ENCODE measurements at places on chromosomes 3 and 15.
A peak's percentile ranks its signal among the peaks of the same experiment; 100 is the strongest.

DNA sequence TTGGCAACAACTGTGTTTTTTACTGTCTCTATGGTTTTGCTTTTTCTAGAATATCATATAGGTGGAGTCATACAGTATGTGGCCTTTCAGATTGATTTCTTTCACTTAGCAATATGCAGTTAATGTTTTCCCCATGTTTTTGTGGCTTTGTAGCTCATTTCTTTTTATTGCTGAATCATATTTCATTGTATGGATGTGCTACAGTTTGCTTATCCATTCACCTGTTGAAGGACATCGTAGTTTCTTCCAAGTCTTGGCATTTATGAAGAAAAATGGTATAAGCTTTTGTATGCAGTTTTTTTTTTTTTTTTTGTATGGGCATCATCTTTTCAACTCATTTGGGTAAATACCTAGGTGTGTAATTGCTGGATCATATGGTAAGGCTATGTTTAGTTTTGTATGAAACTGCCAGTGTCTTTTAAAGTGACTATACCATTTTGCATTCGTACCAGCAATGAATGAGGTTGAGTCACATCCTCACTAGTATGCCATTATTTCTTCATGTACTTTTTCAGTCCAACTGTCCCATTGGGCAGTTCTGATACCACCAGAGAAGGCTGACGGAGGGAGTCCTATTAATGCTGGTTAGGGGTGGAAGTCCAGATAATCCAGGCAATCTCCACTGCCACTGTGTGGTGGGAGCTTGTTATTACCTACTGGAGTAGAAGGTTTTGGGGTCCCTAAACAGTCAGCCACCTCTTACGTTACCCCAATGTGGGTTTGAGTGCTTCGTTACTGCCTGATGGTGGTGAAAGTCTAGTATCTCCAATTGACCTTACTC, 210.5 kb downstream of the DOCK3 start:
- DNase-seq = no peak

DNA sequence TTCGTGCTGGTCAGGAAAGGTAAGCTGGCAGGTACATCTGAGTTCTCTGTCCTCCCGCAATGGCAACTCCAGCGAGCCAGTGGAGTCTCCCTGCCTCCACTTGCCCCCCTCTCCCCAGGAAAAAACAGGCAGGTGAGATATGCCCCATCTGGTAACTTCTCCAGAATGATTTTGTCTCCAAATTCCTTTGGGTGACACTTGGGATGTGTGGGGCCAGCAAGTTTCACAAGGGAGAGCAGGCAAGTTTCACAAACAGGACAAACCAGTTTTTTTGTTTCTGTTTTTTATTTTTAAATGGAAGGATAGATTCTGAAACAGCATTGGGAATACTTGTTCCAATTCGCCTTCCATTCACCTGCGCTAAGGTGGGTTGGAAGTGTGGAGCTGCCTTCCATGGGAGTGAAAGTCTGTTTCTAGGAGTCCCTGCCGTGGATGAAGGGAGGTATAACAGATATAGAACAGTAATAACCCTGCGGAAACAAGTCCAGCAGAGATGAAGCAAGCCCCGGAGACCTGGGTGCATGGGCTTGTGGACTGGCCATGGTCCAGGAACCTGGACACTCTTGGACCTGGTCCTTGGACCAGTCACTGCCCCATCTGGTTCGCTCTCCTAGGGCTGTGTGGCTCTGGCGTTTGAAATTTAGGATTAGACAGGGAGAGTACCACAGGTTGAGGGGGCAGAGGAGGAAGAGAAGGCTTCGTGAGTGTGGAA, 22.9 kb upstream of the KIF23 start:
- DNase-seq = no peak

DNA sequence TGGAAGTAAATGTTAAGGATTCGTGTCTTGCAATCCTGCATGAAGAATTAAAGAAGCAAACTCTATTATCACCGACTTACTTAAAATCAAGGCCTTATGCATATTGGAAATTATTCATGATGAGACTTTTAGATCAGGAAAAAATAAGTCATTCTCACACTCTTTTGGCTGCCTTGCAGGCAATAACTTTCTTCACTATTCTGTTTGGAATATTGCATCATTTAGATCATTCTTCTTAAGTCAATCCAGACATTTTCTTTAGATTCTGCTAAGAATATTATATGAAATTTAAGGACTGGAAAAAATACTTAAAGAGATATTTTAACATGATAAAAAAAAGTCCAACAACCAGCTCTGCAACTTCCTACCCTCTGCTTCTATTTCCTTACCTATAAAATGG, 245.4 kb downstream of the LRRN1 start:
- DNase-seq = no peak

DNA sequence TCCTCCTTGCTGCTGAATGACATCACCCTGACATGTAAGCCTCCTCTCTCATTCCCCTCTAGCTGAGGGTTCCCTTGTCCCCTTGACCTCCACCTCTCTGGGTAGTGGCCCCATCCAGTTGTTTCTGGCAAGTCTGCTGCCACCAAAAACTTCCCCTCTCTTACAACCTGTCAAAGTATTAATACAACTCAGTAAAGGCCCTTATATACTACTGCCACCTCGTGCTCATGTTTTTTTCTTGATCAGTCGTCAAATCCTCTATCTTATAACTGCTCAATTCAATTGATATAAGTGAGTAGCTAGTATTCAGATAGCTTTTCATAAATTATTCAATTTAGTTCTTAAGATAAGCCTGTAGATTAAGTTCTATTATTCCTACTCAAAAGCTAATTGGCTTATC, 249.6 kb downstream of the MBNL1 start:
- no peak for DNase-seq

GRCh38 chr3:13863382-13863952, 16.4 kb downstream of the WNT7A start:
- no peak for DNase-seq

DNA sequence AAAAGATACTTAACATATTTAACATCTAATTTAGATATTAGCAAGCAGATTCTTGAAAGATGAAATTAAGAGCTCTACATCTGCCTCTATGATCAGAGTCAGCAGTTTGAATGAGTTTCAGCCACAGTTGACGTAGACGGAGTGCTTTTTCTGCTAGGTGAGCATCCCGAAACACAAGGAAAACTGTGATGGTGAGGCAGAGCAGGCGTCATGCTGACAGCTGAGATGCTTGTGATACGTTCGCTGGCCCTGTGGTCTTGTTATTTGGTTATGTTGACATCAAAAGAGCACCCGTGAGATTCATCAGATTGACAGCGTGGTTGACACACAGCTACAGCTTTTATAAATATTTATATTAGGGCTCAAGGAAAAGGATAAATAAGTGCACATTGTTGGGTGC, 19.6 kb upstream of the GOLGA8B start:
- DNase-seq = no peak

DNA sequence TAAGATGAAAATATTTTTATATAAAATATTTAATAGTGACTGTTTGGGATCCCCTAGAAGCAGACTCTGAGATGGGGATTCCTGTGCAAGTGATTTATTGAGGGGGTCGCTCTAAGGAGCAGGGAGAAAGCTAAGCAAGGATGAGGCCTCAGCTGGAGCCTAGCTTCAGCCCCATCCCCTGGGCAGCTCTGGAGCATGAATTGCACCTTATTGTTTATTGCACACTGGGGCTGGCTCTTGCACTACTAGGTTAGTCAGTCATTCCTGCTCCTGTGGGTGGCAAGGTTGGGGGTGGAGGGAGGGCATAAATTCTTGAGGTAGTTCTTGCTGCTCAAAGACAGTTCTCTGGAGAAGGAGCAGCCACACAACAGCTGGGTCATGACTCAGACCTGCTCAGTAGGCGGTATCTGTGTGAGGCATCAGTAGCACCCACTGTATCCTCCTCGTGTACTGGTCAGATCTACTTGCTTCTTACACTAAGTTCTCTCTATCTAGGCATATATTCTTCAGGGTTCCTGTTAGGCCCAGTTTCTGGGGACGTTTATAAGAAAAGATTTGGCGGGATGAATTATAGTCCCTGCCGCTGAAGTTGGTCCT, 27.2 kb upstream of the TNFSF10 start:
- DNase-seq = peak; percentile 61

DNA sequence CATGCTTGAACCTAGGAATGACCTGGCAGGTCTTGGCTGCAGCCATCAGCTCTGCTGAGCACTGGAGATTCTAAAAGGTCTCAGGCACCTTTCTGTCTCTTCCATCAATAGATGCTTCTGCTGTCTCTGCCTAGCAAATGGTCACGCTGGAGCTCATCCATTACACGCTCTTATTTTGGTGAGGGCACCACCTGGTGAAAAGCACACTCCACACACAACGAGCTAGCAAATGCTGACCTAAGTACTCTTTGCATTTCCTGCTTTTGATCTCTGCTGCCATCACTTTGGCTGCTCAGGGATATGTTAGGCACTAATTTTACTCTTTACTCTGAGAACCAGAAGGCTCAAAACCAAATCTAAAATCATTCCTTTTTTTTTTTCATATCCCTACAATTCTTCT, 91.3 kb downstream of the RAB11A start:
- DNase-seq = no peak

DNA sequence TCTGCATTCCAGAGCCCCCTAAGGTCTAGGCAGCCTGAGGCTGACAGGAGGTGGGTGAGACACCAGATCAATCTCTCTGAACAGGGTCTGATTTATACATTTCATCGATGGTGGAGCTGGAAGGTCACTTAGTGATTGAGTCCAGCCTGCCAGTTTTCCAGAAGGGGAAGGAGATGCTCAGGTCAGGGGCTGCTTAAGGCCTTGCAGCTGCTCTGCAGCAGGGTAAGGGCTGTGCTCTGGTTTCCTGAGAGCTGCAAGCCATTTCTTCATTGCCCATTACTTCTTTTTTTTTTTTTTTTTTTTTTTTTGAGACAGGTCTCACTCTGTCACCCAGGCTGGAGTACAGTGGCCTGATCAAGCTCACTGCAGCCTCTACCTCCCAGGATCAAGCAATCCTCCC, 10.7 kb downstream of the TADA3 start:
- DNase-seq = no peak

DNA sequence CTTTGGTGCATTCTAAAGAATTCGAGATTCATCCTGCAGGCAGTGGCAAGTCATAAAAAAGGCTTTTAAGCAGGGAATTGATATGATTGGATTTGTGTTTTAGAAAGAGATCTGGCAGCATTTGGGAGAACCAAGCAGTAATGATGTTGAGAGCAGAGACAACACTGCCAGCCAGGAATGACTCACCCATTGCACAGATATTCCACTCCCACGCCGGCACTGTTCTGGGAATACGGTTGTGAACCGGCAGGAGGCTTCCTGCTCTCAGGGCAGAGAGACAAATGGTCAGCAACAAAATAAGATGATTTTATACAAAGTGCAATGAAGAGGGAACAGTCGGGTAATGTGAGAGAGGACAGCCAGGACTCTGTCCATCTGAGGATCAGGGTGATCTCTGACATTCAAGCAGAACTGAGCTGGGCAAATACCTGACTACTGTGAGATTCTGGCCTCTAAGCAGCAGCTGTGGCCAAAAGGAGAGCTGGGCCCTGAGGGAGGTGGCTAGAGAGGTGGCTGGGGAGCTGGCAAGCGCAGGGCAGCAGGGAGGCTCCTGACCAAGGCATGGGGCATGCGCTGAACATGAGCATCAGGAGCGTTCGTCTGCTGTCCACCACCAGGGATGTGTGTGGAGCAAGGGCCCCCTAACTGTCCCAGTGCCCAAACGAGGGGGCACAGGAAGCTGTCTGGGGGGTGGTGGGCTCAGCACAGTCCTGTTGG, 56.1 kb upstream of the PLXNA1 start:
- DNase-seq = no peak

DNA sequence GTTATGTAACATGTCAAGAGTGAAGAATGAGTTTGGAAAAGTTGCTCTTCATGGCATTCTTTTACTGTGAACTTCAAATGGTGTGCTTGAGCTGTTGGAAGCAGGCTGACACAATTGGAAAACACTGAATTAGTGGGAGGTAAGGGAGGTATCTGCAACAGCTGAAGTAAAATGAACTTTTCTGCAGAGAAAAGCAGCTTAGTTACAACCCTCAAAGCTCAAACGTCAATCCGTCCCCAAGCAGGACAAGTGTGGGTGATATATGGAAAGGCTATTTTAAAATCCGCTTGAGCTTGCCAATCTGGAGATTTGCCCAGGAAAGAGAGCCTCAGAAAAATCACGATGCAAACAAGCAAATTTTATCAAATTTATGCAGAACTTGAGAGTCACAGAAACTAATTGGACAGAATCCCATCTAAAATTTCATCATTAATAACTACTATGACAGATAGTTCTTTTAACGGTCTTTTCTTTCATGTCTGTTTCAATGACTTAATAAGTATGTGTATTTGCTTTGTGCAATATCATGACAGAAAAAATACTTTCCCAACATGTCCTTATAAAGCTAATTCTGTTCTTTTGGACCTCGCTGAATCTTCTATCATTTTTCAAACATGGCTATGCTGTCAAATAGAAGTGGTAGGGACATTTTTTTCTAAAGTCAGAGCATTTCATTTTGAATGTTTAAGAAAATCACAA, 266.6 kb upstream of the SLITRK3 start:
- no peak for DNase-seq

GRCh38 chr3:44125882-44126281, 115.8 kb upstream of the TOPAZ1 start:
- no peak for DNase-seq

DNA sequence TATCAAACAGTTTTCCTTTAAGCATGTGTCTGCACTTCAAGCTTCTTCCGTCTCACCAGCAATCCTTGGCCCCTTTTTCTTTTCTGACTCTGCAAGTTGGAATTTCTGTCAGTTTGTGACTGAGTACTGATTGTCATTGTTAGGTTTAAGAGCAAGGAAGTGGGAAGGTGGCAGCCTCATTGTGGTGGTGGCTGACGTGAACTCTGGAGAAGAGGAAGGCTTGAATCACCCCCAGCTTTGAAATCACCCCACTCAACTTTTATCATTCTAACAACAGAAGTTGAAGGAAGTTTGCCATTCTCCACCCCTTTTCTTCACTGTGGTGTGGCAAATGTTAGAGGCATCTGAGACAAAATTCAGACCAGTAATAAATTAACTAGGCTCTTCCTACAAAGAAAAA, 231.6 kb upstream of the AGTR1 start:
- DNase-seq = no peak

DNA sequence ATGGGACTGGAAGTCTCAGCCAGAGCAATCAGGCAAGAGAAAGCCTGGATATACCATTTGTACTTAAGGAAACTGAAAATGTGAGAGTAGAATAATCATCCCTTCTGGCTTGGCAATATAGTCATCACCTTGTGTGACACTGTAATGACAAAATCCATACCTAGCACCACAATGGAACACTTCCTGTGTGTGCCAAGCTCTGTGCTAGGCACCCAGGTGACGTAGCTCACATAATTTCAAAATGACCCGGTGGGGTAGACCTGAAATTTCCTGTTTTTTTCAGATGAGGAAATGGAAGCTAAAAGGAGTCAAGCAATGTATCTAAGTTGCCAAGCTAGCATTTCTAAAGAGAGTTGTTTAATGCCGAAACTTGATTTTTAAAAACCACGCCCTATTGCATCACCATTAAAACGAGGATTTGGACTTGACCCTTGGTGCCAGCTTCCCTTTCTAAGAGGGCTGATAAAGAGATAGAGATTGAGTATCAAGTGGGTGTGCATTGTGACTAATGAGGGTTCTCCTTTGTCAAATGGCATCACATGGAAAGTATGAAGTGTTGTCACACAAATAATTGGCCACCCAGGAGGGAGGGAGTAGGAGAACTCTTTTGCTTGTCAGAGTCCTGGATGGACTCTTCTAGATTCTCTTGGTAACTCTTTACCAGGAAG, 141.3 kb upstream of the PDZRN3 start:
- DNase-seq = no peak

- no peak for DNase-seq
Observed at GRCh38 chr3:176574786-176575185, 622.5 kb downstream of the TBL1XR1 start.
